ENCODE measurements at places on chromosomes 7 and 10.

GRCh38 chr10:105183536-105183935, 542.4 kb downstream of the SORCS3 start:
- DNase-seq = no peak

DNA sequence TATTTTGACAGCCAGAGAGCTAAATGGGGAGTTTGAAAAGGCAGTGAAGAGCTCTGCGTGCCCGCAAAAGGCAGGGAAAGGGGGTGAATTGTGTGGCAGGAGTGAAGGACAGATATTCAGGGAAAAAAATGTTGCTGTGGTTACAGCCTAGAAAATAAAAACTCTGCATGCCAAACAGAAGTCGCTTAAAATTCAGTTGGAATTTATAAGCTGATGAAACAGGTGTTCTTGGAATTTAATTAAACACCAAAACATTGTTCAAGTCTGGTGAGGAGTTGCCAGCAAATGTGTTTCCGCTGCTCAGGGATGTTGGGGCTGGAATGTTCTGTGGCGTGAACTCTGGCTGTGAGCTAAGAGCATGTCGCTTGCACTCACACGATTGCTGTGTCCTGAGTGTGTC, 169.3 kb downstream of the ADRA2A start:
- no peak for DNase-seq

DNA sequence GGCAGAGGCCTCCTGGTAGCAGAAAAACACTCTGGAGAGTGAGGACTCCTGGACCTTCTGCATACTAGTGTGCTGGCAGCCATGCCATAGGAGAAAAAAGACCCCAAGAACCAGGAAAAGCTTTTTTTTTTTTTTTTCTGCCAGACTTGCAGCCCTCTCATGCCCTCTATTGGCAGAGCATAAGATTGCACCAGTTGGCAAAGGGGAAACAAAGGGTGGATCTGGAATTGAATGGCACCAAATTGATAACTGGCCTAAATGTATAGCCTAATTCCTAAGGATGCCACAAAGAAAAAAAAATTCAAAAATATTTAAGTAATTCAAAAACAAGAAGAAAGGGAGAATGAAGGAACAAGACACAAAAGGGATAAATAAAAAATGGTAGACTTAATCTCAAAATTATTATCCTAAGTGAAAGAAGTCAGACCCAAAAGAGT, 112.5 kb upstream of the GHITM start:
- DNase-seq = no peak

DNA sequence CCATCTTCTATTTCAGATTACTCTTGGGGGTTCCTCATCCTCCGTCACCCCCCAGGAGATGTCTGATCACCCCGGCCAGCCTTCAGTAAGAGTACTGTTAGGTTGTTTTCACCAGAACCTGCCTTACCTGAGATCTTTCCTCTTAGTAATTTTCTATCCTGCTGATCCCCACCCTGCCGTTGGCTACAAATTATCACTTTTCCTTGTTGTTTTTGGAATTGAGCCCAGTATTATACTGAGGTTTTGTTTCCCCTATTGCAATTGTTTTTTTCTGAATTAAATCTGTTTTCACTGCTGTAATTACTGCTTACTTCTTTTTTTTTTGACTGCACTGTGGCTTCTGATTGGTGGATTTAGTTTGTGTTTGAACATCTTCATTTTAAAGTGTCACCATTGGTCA, 14.7 kb downstream of the SPAM1 start:
- no peak for DNase-seq

DNA sequence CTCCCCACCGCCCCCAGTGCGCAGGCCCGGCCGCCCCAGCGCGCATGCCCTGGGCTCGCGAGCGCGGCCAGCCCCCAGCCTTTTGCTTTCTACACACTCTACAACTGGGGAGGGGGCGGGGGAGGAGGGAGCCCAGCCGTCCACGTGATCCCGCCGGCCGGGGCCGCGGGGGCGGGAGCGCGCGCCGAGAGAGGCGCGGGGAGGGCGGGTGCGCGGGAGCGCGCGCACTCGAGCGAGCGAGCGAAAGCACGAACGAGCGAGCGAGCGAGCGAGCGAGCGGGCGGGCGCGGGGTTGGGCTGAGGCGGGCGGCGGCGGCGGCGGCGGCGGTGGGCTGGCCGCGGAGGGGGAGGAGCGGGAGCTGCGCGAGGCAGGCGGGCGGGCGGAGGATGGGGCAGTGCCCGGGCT, at the start of gene AUTS2:
TSS of gene AUTS2 (plus strand) at position 395 of the 406 bp plus-strand sequence. CDS start 1,179 bp downstream, outside the sequence.
- peak; percentile 41 for DNase-seq

- no peak for DNase-seq
These were observed 84.1 kb upstream of the ETV1 start for GRCh38 chr7:14073543-14073942.

- no peak for DNase-seq
These were observed 156.2 kb downstream of the CRPPA start for GRCh38 chr7:16264823-16265804.

- no peak for DNase-seq
These were observed 3.1 kb downstream of the CPED1 start for GRCh38 chr7:120991581-120991980.

DNA sequence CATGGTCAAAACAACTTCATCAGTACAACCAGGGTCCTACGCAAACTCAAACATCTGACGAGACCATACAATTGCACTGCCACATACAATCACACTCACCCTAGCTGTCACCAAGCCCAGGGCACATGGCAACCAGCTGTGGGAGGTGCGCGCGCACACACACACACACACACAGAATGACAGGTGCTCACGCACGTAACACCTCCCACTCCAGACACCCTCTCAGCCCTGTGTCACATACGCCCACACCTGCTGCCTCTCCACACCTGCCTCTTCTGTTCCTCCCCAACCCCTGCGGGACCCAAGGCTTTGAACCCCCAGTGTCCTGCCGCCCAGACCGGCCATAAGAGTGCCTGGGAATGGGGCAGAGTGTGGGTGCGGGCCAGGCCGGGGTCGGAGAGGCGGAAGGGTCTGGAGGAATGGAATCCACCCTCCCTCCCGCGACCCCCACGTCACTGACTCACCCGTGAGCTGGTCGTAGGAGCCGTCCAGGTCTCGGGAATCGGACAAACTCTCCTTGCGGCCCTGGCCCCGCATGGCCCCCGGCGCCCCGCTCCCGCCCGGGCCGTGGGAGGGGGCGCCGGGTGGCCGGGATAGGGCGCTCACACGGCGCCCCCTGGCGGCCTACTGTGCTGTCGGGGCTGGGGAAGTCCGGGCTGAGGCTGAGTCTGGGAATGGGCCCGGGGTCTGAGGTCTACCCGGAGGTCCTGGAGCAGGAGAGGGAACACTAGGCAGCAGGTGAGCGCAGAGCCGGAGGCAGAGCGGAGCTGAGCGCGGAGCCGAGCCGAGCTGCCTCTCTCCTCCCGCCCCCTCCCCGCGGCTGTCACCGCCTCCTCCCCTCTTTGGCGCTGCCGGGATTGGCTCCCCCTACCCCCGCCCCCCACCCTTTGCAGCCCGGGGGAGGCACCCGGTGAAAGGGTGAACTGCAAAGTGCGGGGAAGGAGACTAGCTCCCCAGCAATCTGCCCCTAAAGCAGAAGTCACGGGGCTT, at the start of gene KCNIP2:
TSS of gene KCNIP2 (minus strand) at position 769 of the 990 bp plus-strand sequence. CDS start at position 537, 232 bp downstream.
- DNase-seq = peak; percentile 83

DNA sequence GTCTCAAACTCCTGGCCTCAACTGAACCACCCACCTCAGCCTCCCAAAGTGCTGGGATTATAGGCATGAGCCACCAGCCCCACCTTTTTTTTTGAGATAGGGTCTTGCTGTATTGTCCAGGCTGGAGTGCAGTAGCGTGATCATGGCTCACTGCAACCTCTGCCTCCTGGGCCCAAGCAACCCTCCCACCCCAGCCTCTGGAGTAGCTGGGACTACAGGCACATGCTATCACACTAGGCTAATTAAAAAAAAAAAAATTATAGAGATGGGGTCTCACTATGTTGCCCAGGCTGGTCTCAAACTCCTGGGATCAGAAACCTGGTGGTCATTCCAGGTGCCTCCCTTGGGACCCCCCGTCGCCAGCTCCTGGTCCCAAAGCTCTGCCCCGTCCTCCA, 25.0 kb downstream of the GTF2IRD1 start:
- no peak for DNase-seq

DNA sequence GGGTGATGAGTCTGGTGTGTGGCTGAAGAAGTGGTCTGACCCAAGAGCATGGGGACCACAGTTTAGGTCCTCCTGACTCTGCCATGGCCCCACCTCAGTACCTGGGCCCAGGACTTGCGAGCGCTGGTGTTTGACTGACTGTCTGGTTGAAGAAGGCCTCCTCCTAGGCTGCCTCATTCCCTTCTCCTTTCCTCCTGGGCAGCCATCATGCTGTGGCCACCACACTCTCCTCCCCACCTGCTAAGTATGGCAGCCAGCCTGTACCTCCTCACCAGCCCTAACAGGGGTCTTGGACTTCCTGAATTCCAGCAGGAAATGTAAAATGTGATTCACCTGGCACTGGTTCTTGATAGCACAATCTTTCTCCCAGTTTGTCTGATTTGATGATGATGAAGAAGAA, 156.8 kb upstream of the GPR26 start:
- DNase-seq = no peak

DNA sequence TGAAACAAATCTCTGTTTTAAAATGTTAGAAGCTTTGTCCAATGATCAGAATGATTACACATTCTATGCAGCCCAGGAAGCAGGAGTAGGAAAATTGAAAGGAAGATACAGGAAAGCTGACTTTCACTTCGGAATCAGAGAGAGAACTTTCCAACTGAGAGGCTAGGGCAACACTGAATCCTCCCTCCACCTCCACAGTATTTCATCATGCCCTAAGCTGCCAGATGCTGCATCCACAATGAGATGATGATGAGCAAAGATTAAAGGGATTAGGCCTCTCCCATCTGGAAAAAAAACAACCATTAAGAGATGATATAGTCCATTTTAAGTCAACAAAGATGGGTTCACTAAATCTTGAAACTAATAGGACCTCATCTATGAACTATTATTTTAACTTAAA, 215.6 kb downstream of the GPR37 start:
- no peak for DNase-seq

- no peak for DNase-seq
These were observed 139.1 kb downstream of the ATE1 start for GRCh38 chr10:121788717-121789116.

GRCh38 chr7:66952343-66953043, 31.5 kb downstream of the TMEM248 start:
- no peak for DNase-seq

GRCh38 chr10:649798-650440, 39.5 kb downstream of the DIP2C start:
- DNase-seq = no peak

DNA sequence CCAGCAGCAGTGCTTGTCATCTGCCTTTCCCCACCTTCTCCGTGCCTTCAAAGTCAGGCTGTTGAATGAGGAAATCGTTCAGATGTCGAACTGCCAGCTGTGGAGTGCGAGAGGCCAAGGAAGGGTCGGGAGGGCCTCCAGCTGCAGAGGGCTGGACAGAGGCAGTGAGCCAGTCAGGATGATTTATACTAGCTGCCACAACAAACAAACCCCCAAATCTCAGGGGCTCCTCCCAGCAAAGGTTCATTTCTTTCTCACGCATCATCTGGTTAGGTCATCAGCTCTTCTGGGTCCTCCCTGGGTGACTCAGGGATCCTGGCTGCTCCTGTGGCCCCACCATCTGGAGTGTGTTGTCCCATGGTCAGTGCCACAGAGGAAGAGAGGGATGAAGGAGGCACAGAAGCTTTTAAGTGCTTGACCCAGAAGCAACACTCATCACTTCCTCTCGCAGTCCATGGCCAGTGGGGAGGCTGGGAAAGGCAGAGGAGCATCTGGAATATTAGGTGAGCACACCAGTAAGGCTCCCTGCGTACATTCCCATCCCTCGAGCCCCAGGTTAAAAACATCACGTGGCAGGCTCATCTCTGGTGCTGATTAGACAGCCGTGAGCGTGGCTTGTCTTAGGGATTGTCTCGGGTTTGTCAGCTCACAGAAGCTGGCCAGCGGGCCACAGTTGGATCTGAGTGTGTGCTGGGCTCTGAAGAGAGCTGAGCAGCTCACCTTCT, 140.7 kb downstream of the RGS10 start:
- DNase-seq = no peak

DNA sequence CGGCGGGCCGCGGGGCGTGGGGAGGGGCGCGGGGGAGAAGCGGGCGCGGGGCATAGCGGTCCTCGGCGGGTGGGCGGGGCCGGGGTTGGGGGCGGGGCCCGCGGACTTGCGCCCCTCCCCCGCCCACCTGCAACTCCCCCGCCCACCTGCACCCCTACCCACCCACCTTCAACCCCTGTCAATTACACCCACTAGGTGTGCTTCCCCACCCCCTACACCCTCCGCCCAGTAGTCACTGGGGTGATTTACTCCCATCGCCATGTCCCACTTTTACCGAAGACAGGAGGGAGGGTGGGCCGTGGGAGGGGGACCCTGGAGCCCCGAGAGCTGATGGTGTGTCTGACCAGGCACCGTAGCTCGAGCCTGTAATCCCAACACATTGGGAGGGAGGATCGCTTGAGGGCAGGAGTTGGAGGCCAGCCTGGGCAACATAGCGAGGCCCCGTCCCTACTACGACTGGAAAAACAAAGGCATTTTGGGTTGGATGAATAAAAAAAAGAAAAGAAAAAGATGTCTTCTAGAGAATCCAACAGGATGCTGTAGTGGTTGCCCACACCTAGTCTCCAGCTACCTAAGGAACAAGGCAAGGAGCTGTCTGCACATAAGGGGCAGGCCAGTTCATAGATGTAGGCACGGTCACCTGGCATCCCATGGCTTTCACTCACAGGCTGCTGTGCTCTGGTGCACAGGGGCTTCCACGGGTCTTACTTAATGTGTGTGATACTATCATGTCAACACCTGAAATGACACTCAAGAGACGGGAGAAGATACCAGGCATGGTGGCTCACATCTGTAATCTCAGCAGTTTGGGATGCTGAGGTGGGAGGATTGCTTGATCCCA, 761 bp downstream of the KCTD7 start:
- peak; percentile 34 for DNase-seq

DNA sequence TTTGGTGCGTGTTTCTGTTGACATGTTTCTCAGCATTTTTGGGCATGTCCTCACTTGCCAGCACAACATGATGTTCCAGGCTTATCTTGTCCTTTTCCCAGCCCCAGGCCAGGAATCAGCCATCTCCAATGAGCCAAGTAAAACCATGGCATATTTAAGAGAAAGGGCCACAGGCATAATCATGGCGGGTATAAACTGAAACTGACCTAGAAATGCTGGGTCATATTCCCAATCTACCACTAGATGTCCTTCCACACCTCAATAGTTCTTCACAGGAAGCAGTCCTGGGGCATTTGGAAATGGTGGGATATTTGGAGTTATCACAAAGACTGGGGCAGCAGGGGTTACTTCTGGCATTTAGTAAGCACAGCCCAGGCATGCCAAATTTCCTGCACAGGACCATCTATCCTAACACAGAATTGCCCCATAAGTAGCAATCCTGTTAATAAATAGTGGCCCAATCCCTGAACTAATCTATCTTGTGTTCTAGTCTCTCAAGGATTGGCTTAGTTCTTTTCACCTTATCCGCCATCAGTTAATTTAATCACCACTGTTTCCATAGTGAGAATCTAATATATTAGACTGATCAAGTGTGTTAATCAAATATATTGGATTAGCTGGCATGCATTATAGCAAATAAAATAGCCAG, 101.6 kb downstream of the NPSR1 start:
- DNase-seq = no peak

Data from stimulated activated CD4-positive, alpha-beta T cell treated with anti-CD3 and anti-CD28 coated beads, Interleukin-4, amount 100 ng/mL, for 4 hours (primary cell).